ENCODE measurements at places on chromosomes 6 and 20.

GRCh38 chr6:134419716-134420115, 101.8 kb upstream of the SGK1 start:
- DNase-seq: no peak

DNA sequence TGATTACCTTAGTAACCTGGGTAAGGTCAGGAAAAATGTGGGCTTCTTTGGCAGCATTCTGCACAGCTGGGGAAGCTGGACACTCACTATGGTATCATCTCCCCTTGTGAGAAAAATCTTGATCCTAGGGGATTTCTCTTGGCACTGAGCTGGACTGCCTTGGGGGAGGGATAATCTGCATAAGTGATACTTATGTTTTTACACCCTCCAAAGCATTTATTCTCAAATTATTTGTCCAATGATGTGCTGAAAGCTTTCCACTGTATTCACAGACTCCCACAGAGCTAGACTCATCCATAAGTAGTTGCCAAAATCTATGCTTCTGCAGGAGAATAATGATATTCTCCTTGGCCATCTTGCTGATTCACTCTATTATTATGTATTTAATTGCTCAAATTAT, 121.5 kb upstream of the CNR1 start:
- no peak for DNase-seq

GRCh38 chr20:48932375-48932941, 10.9 kb downstream of the ARFGEF2 start:
- DNase-seq: no peak

- DNase-seq: no peak
These were observed 18.0 kb upstream of the MYL9 start for GRCh38 chr20:36523341-36523740.

- DNase-seq: no peak
These were observed 58.2 kb downstream of the NEDD9 start for GRCh38 chr6:11174242-11174611.

DNA sequence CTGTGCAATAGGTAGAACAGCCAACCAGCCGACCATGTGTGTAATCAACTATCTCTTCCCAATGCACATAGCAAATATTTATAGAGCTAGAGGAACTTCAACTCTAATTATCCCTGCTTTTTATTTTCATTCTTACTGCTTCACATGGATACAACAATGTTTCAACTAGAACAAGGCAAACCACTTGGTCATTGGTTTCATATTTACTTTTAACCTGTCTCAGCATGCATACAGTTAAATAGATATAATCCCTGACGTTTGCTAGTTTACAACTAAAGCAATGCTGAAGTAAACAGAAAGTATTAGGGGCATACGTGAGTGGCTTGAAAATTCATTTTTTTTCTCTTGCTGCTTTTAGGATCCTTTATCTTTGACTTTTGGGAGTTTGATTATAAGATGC, 318.5 kb upstream of the MAP3K7 start:
- peak; percentile 87 for DNase-seq

DNA sequence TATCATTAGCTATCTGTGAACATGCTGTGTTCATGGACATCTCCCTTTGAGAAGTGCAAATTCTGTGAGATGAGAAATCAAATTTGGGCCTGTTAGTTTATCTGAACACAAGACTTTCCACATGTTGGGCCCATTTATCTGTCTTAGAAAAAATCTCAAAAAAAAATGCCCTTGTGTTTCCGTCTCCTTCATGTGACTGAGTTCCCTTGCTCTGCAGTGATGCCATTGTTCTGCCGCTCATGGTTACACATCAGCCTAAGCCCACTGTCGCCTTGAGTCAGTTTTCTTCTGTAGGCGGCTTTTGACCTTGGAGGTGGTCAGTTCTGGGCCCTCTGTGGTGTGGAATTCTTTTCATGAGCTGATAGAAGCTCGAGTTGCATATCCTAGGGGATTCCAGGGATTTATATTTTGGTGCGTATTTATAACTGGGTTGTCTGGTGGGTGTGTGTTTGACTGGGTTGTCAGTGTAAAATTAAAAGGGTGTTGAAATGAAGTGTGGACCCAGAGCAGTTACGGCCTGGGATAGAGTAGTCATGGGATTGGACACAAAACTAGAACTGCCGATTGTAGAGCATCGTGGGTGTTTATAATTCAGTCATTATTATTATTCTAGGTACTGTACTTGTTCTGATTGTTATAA, 156.7 kb downstream of the JARID2 start:
- DNase-seq: no peak

GRCh38 chr20:58054780-58055373, 173.6 kb downstream of the ANKRD60 start:
- no peak for DNase-seq

DNA sequence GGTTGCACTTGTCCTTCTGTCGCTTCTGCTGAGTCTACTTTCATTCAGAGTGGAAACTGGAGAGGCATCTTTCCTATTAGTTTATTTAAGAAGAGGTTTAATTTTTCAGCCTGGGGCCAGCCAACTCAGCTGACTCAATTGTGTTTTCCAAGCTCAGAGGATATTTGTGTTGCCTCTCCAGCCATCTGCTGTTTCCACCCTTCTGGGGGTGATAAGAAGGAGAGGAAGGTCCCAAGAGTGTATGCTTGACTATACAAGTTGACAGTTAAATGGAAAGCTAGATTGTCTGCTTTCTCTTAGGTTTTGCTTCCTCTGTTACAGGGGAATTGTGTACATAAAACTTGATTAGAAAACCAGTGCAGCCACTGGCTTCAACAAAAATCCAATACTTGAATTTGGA, 3.0 kb downstream of the PSMF1 start:
- no peak for DNase-seq

Measured in NCI-H748 treated with DMSO at 0.1 percent for 48 hours (cell line).